ENCODE measurements at places on chromosomes 5 and 9. TPM values are rescaled to one million over a fixed set of nuclear protein-coding genes. Genes with fewer than 3 reads are reported as not detected.

RGS7BP gene
- not detected for total RNA-seq

FOXD4L3 gene
- not detected for total RNA-seq

CDH9 gene
- not detected for total RNA-seq

LCN9 gene
- not detected for total RNA-seq

PCDHGA11 gene
- 0.96 TPM for total RNA-seq

GABBR2 gene
- total RNA-seq: not detected

CXCL14 gene
- not detected for total RNA-seq
